ENCODE measurements at places on chromosomes 5 and 9.

DNA sequence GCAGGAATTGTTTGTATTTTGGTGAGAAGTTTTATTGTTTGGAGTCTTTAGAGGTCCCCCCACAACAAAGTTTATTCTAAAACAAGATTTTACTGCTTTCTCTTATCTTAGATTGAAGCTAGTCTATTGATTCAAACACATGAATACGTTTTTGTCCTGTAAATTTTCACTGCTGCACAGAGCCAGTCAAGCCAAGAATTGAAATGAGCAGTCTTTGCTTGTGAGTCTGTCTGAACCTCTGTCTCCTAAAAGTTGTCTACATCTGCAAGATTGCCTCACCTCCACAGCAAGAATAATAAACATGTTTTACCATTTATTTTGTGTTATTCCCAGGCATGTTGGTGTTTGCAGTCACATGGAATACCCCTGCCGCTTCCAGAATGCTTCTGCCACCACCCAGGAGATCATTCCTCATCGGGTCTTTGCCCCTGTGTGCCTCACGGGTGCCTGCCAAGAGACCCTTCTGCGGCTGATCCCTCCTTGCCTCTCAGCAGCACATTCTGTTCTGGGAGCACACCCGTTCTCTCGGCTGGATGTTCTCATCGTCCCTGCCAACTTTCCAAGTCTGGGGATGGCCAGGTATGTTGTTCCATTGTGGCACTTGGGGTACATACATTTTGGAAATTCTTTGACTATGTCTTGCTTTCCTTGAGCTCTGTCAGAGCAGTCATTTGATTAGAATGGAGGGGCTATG lies 74.1 kb downstream of the AOPEP start:
- DNase-seq: no peak

DNA sequence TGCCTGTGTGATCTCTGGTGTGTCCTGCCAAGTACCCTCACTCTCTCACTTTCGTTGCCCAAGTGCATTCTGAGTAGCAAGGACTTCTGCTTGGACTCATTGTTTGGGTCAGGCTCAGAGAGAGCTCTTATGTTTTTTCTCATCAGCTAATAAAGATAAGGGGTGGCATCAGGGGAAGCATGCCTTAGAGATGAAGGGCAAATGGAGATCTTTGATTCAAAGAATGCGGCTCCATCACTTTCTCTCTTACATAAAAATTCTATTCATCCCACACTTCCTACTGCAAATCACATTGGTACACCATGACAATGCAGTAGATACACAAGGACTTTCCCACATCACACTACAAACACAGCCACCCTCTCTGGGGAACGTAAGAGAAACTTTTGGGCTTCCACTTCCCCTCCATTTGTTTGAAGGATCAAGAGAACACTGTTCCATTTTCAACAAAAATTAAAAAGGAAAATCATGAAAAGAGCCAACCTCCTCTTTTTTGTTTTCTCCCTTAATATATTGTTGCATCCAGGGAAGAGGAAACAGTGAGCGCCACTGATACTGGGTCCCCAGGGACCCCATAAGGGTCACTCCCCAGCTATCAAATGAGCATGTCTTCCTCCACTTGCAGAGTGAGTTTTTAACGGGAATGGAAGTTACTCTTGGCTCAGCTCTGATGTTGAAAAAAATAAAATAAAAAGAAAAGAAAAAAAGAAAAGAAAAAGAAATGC lies 73.0 kb downstream of the ZNF366 start:
- DNase-seq: no peak

DNA sequence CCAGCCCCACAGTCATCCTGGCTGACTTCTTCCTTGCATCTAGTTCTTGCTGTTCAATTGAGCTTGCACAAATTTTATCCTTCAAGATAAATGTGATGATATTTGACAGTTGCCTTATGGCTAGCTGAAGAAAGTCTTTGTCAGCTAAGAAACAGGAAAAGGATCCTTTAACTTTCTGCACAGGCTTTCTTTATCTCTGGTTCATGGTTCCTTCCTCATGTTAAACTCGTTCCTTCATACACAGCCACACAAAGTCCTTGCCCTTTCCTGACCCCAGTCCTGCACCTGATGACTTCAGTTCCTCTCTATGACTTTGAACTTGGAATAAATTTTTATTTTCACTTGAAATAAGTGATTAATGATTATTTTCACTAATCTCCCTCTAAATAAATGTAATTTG lies 132.5 kb upstream of the PRSS3 start:
- DNase-seq: no peak

DNA sequence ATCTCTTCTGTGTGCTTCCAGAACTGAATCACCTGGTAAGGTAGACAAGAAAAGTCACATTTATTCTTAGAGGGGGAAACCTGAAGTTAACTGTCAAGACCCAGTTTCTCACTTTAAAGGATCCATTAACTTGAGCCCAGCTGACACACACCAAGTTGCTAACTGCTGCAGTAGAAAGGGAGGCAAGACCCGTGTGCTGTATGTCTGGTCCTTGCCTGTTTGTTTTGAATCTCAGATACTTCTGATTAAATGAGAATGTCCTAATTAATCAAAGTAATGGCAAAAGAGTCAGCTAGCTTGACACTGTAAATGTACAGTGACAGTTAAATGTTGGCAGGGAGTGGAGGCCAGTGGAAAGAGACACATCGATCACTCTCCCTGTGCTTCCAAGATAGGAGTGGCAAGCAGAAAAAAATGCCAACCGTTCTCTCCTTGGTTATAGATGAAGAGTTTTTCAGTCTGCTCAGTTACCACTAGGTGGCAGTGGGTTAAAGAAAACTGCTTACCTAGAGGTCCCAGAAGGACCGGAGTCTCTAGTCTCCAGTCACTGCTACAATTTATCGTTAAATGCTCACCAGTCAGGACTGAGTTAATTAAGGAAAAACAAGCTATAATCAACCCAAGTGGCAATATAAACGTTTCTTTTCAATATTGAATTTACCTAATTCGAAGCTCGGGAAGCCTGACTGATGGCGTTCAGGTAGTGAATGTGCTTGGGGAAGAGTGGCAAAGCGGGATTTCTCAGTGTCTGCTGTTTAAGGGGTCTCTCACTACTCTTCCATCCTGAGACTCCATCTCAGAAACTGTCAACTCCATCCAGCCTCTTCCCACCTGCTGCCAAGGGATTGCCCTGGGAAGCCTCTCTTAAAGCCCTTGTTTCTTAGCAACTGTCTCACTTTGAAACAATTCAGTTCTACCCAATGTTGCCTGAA lies 18.4 kb downstream of the LSM11 start:
- DNase-seq: no peak

DNA sequence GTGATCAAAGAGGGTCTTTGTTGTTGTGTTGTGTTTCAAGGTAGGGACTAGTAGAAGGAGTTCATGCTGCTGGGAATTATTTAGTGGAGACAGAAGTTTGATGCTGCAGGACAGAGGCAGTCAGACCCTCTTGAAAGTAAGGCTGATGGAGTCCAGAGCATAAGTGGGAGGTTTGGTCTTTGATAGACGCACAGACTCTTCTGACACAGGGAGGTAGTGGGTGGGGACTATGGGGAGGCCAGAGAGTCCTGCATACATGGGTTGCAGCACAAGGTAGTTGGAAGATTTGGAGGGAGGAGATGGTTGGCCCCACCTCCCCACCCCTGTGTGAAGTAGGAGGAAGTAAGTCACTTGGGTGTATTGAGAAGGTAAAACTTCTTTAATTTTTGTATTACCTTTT lies 2.4 kb upstream of the CCDC112 start:
- no peak for DNase-seq

- no peak for DNase-seq
Measured at GRCh38 chr9:21455320-21455719, 15.1 kb downstream of the IFNA1 start.

GRCh38 chr5:127944125-127944524 lies 139.4 kb upstream of the SLC12A2 start:
- no peak for DNase-seq

- no peak for DNase-seq
Measured at GRCh38 chr5:116355819-116356601, 218.6 kb downstream of the SEMA6A start.

DNA sequence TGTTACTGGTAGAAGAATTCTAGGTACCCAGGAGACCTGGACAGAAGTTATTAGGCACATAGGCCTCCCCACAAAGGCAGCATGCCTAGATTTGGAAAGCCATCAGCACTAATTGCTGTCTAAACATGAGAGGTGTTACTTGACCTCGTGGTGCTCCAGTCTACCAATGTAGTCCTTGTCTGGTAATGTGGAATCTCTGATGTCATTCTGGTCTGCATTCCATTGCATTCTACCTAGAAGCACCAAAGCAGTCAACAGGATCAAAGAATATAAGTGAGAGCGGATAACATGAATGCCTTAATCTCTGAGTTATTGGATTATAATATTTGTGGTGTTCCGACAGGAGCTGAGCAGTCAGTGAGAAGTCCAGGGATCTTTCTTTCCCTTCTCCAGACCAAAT lies 175.2 kb downstream of the PSAT1 start:
- no peak for DNase-seq

All from pancreas (tissue), 10 donors.